Activated CD8-positive, alpha-beta memory T cell treated with anti-CD3 and anti-CD28 coated beads, Interleukin-2, amount 10 ng/mL, durations not matched to agents 7 days and 5 days (primary cell): ENCODE measurements at places on chromosomes 3 and 15.

GRCh38 chr3:185081521-185081920 lies 71.3 kb downstream of the C3orf70 start:
- DNase-seq, result no peak

DNA sequence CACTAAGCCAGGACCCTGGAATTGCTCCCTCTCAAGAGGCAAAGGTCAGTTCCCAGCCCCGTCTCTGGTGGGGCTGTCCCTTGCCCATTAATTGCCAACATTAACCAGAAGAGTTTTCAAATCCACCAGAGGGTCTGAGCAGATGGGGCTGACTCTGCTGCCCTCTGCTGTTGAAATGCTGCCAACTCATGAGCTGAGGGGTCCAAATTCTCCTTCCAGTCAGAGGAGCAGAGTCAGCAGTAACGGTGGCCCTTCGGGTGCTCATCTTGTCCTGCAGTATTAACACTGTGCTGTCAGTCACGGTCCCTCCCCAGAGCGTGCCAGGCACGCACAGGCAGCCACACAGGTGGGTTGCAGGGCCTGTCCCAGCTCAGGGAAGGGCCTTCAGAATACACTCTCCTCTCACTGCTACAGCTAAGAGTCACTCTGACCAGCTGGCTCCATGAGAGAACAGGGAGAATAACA lies 10.7 kb upstream of the SPTBN5 start:
- peak; percentile 80 for DNase-seq

DNA sequence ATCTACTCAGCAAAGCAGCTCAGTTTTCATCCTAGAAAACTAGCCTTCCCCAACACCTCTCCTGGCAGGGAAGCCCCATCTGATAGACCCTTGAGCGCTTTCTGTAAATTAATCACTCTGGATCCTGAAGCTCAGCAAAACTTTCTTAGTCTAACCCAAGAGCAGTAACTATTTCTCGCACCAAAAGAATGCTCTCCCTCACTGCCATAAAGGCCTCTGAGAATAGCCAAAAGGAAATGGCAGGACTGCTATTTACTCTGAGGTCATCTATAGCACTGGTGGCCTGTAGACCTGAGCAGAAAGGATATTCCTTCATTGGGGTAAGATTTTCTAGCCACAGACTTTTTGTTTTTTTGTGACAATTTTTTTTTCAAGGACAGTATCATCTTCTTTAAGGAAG lies 345.8 kb upstream of the ADAMTS9 start:
- no peak for DNase-seq

DNA sequence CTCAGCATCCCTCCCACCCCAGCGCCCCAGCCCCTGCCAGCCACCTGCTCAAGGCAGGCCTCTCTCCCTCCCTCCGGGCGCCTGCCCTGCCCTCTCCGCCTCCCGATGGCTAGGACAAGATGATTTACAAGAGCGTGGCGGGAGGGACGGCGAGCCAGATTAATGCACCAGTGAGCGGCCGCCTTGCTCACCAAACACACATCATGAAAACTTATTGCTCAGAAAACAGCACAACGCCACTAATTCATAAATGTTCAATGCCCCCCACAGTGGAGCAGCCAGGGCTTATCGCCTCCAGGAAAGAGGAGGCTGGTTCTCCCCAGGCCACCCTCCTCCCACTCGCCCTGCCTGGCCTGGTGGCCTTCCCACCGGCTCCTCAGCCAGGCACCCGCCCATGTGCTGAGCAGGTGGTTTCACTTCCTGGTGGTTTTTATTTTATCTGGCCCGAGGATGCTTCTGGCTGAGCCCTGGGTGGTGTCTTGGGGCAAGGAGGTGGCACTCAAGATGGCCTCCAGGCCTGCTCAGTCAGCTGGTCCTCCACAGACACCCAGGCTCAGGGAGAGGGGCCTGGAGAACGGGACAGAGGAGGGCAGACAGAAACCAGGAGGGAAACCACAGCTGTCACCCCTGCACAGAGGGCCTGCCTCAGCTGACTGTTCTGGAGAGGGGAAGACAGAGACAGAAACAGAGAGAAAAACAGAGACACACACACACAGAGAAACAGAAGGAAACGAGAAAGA lies 284.9 kb downstream of the UACA start:
- DNase-seq, result no peak

DNA sequence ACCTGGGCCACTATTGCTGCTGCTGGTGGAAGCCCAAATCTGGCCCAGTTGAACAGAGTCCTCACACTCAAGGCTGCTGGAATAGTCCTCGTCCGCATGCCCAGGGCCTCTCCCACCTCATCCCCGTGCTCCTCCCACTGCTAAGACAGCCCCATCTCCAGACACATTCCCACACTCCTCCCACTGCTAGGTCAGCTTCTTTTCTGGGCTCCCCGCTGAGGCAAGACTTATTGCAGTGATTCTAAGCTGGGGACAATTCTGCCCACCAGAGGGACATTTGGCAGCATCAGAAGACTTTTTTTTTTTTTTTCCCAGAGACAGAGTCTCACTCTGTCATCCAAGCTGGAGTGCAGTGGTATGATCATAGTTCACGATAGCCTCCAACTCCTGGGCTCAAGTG lies 35.1 kb downstream of the POC1A start:
- DNase-seq, result no peak

GRCh38 chr3:162143180-162143579 lies 646.6 kb downstream of the OTOL1 start:
- no peak for DNase-seq

DNA sequence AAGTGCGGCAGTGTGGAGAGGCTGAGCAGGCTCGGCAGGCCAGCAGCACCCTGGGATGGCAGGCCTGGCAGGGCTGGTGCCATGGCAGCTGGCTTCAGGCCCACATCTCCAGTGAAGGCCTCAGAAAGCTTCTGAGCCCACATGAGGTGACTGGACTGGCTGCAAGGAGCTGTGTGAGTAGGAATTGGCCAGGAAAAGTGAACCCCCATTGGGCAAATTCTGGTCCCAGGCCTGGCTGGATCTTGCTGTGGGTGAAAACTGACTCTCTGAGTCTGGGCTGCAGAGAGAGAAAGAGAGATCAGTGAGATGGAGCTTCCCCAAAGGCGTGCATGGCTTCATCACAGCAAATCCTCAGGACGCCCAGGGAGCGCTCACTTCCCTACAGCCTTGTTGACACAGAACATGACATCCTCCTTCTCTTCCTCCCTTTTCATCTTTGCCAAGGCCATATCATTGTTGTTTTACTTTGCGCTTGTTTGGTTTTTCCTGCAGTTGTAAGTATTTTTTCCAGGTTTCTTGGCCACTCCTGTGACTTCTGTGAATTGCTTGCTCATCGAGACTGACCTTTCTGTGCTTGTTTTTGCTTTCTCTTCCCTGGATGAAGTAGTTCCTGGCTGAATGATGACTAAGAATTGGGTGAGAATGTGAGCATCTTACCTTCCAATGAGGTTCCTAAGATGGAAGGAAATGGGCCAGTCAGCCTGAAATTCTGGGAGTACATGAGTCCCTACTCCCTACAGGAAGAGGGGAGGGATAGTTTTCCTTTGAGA lies 299.1 kb downstream of the TLE3 start:
- no peak for DNase-seq

DNA sequence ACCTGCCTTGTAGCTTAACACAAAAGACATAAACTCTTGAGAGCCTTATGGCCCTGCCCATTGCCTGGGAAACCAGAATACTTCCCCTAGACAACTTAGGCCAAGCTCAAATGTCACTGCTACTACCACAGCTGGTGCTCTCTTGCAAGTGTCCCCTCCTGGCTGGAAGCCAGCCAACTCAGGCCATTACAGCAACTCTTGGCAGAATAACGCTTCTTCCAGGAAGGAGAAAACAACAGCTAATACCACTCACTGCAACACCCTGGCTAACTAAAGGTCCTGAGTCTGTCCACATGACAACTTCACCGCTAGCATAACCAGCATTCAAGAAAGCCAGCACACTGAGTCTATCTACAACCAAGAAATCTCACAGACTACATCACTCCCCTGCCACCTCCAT lies 5.1 kb upstream of the B4GALT4 start:
- DNase-seq, result no peak

GRCh38 chr3:107328069-107328468 lies 49.2 kb upstream of the CCDC54 start:
- no peak for DNase-seq

GRCh38 chr3:126107957-126108675 lies 24.2 kb upstream of the SLC41A3 start:
- DNase-seq, result no peak

DNA sequence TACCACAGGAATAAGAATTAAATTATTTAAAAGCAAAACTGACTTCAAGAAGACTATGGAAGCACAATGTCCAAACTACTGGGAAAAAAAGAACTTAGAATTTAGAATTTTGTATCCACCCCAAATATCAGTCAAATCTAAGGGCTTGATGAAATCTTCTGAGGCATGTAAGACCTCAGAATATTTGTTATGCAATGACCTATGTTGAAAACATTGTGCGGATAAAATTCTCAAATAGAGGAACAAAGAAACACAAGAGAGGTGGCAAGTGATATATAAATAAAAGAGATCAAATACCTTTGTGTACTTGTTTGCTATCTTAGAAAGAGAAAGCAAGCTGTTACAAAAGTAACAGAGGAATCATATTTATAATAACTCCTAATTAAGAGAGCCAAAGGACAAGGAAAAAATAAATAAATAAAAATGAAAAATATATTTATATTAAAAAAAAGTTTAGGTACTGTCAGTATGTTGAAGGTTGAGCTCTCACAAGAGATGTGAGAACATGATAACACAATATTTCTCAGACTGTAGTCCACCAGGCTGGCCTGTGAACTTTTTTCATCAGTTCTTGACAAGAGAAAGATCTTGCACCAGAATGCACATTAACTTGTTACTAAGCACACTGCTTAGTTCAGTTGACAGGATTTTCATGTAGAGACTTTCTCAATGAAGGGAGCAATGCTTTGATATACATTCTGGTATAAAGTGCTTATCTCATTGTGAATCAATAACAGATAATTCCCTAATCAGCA lies 50.0 kb downstream of the CPA3 start:
- DNase-seq, result no peak

- no peak for DNase-seq
Measured at GRCh38 chr15:81983497-81983896, 62.3 kb downstream of the MEX3B start.

GRCh38 chr3:183370391-183370790 lies 58.0 kb downstream of the MCF2L2 start:
- no peak for DNase-seq

- DNase-seq, result no peak
Measured at GRCh38 chr3:173644086-173645082, 246.8 kb downstream of the NLGN1 start.

- DNase-seq, result peak; percentile 52
Measured at GRCh38 chr15:58771621-58772250, 634 bp downstream of the MINDY2 start.

DNA sequence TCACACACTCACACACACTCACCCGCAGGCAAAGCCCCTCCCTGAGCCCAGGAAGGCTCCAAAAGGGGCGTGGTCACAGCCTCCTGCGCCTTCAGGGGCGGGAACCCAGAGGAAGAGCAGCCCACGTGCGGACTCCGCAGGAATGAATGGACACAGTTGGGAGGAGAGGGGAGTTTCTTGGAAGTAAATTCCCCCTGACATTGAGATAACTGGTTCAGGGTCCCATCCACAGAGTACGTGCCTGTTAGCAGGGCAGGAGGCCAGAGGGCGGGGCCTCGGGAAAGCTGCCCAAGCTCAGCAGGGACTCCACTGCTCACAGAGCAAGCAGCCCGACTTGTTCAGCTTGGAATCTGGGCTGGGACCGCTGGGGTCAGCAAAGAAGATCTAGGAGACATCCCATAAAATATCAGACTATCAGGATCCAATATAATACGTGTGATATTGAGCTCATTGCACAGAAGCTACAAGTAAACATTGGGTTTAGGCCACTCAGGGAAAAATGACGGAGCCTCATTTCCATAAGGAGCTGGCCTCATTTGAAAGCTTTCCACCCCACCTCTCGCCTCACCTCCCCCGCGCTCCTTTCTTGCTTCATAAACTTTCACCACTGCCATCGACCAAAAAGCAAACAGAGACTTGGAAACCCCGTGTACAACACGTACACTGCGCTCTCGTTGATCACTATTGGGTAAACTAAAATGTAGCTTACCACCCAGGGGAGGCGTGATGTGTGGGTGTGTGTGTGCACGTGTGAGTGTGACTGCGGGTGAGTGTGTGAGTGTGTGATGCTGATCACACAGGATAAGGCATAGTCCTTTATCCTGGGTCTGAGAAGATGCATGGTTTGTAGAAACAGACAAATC lies 36.0 kb downstream of the TM2D3 start:
- no peak for DNase-seq

DNA sequence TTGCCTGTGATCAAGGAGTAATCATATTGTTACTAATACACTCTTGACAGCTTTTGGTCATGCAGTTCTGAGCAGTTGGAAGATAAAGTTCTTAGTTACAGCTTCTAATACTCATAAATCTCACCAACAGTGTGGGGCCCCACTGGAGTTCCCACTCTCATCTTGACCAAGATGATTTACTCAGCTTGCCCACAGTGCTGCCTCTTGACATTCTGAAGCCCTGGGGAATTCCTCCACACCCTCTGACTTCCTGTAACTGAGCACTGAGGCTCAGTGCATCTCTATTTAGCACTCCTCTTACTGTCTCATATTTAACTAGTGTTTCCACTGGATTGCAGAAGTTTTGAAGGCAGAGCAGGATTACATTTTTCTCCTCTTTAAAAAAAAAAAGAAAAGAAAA lies 1.9 kb upstream of the ARL6IP5 start:
- DNase-seq, result peak; percentile 83

- no peak for DNase-seq
Measured at GRCh38 chr3:155488671-155489070, 195.2 kb upstream of the STRIT1 start.

DNA sequence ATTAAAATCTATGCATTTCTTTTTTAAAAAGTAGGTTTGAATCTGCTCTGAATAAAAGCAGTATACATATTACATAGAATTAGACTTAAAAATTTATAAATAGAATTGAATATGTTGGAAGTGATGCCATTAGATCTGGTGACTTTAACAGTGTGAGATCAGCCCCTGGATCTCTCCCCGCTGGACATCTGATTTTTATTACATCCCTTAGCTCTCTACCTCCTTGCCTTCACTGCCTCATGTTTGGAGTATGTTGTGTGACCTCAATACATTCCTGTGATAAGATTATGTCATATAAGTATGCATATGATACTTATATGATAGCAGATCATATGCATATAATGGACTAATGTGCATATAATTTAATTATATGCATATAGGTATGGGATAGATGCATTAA lies 643.4 kb upstream of the NR2F2 start:
- no peak for DNase-seq

- DNase-seq, result no peak
Measured at GRCh38 chr15:72961346-72961745, 90.9 kb upstream of the NEO1 start.
